ENCODE measurements at places on chromosomes 3 and 15.

DNA sequence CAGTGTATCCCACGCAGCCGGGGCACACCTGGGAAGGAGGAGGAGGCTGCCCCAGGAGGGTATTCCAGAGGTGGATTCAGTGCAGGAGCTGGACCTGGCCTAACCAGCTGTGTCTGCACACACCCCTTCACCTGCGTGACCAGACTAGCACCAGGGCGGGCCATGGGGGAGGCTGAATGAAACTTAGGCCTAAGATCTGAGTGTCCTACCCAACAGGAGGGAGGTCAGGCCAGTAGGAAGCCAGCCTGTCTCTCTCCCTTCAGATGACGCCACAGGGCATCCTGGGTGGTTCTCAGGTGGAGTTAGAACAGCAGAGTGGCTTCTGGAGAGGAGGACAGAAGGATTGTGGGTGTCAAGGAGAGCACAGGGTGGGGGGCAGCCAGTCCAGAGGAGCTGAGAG lies 3.4 kb upstream of the SEMA3F start:
- H3K36me3 ChIP-seq = no peaks in the 10 kb centered on the region
- H3K27me3 ChIP-seq = peaks cover 24% of the 10 kb centered on the region
- no peak overlapping the region for H3K27ac ChIP-seq
- peaks cover 16% of the 10 kb centered on the region for H3K4me1 ChIP-seq
- H3K4me3 ChIP-seq = no peak overlapping the region
- DNase-seq = no peak

GRCh38 chr3:181700168-181701087 lies 11.3 kb upstream of the SOX2 start:
- H3K27me3 ChIP-seq = peaks cover 48% of the 10 kb centered on the region
- peak overlapping the region; percentile 19 for H3K4me3 ChIP-seq
- DNase-seq = peak; percentile 23
- H3K27ac ChIP-seq = no peak overlapping the region
- peaks cover 10% of the 10 kb centered on the region for H3K4me1 ChIP-seq

DNA sequence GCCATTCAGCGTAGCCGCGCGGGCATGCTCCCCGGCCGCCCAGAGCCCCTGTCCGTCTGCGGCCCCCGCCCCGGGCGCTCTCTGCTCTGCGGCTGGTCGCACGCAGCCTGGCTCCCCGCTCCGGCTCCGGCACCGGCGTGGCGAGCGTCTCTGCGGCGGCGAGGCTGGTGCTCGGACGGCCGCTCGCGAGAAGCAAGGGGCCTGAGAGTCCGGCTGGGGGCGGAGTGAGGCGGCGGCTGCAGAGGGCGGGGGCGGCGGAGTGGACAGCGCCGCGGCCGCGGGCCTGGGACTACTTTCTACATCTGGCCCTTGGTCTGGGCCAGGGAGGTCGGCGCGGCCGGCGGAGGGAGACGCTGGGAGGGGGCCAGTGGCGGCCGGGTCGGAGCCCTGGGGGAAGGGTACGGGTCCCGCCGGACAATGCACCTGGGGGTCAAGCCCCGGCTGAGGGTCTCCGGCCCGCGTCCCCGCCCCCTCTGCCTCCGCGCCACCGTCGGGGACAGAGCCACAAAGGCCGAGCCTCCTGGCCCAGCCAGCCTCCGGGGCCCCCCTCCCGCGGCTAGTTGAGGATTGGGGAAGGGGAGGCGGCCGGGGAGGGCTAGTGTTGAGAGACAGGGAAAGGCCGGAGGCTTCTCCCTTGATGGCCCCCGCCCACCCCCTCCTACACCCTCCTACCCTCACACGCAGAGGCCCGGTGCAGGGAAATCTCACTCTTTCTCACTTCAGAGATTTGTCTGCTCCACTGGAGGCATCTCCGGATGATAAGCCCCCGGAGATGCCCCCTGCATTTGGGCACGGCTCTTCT lies at the start of gene PRTG:
PRTG (minus strand) TSS at position 226 of the 802 bp plus-strand sequence; CDS start at position 5, 221 bp downstream.
- peak within 1 kb of the TSS; percentile 34 for H3K4me3 ChIP-seq
- no peak for DNase-seq
- H3K27ac ChIP-seq = no peak within 1 kb of the TSS
- H3K27me3 ChIP-seq = peaks cover 21% of the 10 kb centered on the region

DNA sequence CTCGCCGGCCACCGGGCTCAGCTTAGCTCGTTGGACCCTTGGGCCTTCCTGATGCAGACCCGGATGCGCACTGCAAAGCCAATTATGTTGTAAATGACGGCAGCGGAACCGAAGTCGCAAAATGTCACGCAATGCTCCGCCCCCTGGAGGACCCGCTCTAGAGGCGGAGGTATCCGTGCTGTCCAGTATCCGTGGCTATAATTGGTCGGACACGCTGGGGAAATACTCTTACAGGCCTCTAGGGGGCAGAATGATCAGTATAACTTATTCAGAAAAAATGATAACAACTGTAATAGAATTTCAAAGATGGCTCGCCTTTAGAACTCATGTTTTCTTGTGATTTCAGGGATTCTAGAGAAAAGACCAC lies at the start of gene PRR23B:
PRR23B (minus strand) TSS at position 59 of the 367 bp plus-strand sequence. CDS start 265 bp downstream, outside the sequence.
- H3K36me3 ChIP-seq = no peaks in the 10 kb centered on the region
- no peak within 1 kb of the TSS for H3K4me3 ChIP-seq
- no peaks in the 10 kb centered on the region for H3K27me3 ChIP-seq

- no peaks in the 10 kb centered on the region for H3K36me3 ChIP-seq
- H3K4me1 ChIP-seq = no peaks in the 10 kb centered on the region
- no peak for DNase-seq
Measured at GRCh38 chr3:115369021-115369420, 221.9 kb upstream of the ZBTB20 start.

Measured in CD8-positive, alpha-beta memory T cell (primary cell).